ENCODE measurements at places on chromosomes 6 and 20. TPM values are rescaled to one million over a fixed set of nuclear protein-coding genes. Genes with fewer than 3 reads are reported as not detected.
A peak's percentile ranks its signal among the peaks of the same experiment; 100 is the strongest.

GRCh38 chr20:49248879-49249665, 28.8 kb downstream of the ZNFX1 start:
- DNase-seq, result no peak
- peak overlapping the region; percentile 37 for H3K27ac ChIP-seq
- H3K4me3 ChIP-seq, result no peak overlapping the region
- H3K36me3 ChIP-seq, result peaks cover 20% of the 10 kb centered on the region

Gene FUT9
- 1.5 TPM for total RNA-seq

DNA sequence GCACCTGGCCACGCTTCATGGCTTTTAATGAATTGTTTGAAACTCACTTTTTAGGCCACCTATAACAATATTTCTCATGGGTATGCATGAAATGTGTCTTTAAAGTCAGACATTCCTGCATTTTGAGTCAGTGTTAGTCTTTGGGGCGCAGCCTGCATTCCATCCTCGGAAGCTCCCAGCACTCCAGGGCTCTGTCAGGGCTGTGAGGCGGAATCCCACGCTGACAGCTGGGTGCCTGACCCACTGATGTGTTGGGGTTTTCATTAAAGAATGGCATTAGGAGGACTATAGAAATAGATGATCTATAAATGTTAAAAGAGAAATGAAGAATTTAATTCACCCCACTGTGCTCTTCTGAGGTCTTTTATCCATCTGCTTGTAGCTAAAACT, 16.2 kb upstream of the CLDN20 start:
- peak overlapping the region; percentile 56 for H3K27ac ChIP-seq
- no peaks in the 10 kb centered on the region for H3K4me1 ChIP-seq
- H3K36me3 ChIP-seq, result peaks cover 7% of the 10 kb centered on the region
- no peak overlapping the region for H3K4me3 ChIP-seq
- no peak for DNase-seq

Gene GRM4
- total RNA-seq, result 0.38 TPM

Gene LCA5
- total RNA-seq, result 8.9 TPM

All from progenitor cell of endocrine pancreas (in vitro differentiated cells).